Retinal pigment epithelial cell (primary cell): ENCODE measurements at places on chromosomes 12 and 14.

GRCh38 chr14:95190857-95191256 lies 33.5 kb upstream of the DICER1 start:
- no peak for DNase-seq

- DNase-seq: no peak
These were observed 18.3 kb downstream of the VWF start for GRCh38 chr12:6106218-6106617.

DNA sequence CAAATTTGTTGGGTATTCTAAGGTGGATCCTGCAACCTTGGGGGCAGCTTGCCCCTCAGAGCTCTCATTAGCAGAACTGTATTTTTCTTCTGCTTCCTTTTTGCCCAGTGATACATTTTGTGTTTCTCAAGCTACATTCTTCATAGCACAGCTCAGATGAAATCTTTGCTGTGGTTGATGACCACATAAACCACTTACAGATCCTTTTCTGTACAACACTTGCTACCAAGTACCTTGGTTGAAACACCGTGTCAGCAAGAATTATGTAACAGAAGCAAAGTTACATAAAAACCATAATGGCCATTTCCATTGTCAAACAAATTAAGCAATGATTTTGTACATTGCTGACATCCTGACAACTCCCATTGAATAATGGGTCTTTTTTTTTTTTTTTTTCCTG lies 9.7 kb upstream of the PLBD1 start:
- DNase-seq: no peak

- DNase-seq: no peak
These were observed 15.8 kb downstream of the CYP46A1 start for GRCh38 chr14:99699861-99700260.

DNA sequence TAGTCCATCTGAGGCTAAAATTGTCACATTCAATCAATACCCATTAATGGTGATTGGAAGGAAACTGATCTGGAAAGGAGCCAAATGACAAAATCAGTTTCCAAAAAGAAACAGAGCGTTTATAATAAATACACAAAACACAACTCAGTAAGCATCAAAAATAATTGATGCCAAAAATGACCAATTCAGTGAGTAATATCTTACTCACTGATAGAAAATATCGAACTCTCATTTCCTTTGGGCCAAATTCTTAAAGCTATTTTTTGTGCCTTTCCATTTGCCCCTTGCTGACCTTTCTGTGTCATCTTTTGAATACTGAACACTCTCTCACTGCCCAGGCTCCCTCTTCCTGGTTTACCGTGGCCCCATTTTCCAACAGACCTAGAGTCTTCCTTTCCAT lies 22.5 kb upstream of the ATP2B1 start:
- no peak for DNase-seq

DNA sequence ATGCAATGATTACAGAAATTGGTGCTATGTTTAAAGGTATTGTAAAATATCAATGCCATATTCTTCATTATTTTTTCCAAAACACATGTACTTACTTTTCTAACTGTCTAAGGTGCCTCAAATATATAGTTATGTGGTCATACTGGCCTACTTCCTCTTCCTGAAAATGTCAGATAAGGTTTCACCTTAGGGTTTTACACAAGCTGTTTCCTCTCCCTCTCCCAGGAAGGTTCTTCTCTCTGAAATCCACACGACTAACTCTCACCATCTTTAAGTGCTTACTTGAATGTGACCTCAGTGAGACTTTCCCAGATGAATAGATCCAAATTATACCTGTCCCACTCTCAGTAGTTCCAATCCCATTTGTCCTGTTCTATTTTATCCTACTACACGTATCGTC lies 11.6 kb upstream of the CLEC4D start:
- DNase-seq: no peak

- no peak for DNase-seq
These were observed 938.8 kb upstream of the FBXO33 start for GRCh38 chr14:40371011-40371410.

- DNase-seq: peak; percentile 23
These were observed 90.2 kb downstream of the PPP1R12A start for GRCh38 chr12:79844693-79845092.

- no peak for DNase-seq
These were observed 2.7 kb upstream of the NXPH4 start for GRCh38 chr12:57213763-57214397.

DNA sequence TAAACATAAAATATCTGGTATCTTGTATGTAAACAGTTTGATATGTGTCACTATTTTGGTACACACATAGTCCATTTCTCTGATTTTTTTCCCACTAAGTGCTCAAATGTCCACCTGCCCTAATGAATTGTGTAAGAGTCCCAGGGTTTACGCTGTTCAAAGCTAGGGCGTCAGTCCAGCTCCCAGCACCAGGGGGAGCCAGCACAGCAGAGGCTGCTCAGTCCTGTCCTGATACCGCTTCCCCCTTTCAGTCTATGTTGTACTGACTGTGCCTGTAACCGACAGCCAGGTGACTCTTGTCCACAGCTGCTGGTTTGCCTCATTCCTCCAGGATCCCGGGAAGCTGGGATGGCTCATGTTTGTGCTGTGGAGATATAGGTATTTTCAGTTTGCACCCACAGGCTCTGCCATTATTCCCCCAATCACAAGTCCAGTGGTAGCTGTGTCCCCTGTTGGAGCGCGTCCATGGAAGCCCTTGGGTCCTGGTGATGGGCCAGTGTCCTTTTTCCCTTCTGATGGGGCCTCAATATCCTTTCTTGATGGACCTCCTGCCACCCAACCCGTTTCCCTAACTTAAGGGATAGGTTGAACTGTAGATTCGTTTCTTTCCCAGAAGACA lies 242.0 kb downstream of the NEDD1 start:
- DNase-seq: no peak

DNA sequence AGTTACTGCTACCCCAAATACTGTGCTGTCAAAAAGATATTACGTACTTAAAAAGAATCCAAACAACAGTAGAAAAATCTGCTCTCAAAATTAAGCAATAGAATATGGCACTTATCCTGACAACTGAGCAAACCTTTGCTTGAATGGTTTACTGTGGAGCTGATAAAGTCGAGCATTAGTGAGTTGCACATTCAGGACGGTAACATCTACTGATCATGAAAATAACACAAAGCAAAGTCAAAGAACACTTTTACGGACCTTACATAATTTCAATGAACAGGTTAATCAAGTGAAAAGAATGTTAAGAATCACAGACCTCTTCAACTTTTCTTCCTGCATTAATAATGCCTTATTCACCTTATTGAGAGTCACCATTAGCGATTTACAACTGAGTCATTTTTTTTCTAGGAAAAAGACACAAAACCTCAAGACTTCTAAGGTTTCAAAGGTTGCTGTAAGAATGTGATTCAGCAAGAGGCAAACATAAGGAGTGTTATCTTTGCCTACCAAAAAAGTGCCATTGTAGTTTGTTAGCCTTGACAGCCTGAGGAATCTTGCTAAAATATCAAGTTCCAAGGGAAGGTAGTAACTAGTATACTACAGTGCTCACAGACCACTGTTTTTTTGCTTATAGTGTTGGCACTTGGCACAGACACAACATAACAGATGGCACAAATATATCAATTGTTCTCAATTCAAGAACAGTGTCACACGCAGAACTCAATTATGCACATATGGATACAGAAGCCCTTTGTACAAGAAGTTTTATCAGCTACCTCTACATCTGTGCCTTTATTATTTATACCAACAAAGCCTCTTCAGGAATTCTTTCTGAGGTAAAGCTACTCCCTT lies 334.2 kb upstream of the RPL10L start:
- no peak for DNase-seq

GRCh38 chr14:92728759-92729364 lies 19.6 kb downstream of the LGMN start:
- DNase-seq: peak; percentile 46

GRCh38 chr12:88141425-88141773 lies 489 bp downstream of the CEP290 start:
- no peak for DNase-seq

DNA sequence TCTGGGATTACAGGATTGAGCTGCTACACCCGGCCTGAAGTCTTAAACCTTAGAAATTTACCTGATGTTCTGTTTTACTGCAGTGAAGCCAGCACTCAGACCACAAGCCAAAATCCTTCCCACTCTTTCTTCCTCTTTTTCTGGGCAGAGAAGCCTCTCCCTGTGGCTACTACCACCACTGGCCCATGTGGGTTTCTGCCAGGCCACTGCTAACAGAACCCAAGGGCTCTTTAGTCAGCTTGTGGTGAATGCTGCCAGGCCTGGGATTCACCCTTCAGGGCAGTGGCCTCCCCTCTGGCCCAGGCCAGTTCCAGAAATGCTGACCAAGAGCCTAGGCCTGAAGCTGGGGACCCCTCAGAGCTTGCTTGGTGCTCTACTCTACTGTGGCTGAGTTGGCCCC lies 35.3 kb downstream of the GAS2L3 start:
- DNase-seq: no peak

GRCh38 chr14:58677996-58678395 lies 40.2 kb downstream of the DACT1 start:
- DNase-seq: no peak

DNA sequence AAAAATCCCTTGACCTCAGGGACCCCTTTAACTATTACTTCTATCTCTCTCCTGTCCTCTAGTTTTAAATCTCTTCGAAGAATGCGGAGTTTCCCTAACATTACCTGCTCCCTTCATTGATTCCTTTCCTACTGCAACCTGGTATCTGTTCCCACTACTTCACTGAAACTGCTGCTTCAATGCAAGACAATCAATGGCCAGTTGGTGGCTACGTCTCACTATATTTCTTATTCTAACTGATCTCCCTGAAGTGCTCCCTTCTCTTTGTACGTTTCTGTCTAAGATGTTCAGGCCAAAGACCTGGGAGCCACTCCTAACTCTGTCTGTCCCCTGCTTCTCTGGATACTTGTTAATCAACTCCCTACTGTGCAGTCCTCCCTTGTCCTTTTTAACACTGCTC lies 10.3 kb upstream of the KCNA1 start:
- no peak for DNase-seq

- no peak for DNase-seq
These were observed 28.6 kb upstream of the CORO1C start for GRCh38 chr12:108759924-108760323.

- DNase-seq: no peak
These were observed 44.1 kb downstream of the PITPNM2 start for GRCh38 chr12:123106640-123107359.

GRCh38 chr14:79764323-79764722 lies 447.0 kb downstream of the DIO2 start:
- DNase-seq: no peak

DNA sequence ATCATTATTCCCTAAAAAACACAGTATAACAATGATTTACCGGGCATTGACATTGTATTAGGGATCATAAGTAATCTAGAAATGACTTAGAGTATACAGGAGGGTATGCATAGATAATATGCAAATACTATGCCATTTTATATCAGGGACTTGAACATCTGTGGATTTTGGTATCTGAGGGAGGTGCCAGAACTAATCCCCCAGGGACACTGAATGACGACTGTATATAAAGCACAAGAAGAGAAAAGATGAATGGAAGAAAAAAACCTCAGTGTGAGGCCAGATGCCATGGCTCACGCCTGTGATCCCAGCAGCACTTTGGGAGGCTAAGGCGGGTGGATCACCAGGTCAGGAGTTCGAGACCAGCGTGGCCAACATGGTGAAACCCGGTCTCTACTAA lies 25.5 kb upstream of the COX6A1 start:
- DNase-seq: no peak

DNA sequence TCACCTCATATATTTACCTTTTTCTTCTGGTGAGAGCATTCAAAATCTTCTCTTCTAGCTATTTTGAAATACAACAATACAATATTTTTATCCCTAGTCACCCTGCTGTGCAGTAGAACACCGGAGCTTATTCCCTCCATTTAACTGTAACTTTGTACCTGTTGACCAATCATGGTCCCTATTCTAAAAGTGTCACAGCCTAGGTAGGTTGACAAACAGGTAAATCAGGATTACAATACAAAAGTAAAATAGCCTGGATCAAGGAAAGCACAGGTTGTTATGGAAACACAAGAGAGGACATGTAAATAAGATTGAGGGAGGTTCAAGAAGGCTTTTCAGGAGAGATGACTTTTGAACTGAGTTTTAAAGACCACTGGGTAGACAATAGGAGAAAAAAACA lies 670.9 kb downstream of the DIO2 start:
- no peak for DNase-seq

- DNase-seq: peak; percentile 33
These were observed 360.8 kb downstream of the AEBP2 start for GRCh38 chr12:19799895-19800602.

DNA sequence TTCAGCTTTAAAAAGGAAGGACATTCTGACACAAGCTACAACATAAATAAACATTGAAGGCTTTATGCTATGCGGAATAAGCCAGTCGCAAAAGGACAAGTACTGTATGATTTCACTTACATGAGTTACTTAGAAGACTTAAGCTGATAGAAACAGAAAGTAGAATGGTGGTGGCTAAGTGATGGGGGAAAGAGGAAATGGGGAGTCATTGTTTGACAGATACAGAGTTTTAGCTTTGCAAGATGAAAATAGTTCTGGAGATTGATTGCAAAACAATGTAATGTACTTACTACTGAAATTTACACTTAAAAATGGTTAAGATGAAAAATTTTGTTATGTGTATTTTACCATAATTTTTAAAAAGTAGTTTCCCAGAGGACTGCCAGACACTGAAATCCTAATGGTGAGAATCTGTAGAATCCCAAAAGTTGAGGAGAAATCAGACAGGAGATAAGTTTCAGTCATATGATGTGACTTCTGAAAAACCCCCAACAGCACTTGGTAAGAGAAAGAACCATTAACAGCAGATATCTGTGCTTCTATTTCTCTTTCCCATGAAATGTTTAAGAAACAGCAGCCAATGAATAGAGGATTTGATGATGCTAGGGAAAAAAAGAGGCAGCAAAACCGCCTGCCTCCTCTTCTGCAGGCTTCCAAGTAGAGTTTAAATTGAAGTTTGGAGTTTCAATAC lies 16.6 kb upstream of the CLEC2A start:
- no peak for DNase-seq

DNA sequence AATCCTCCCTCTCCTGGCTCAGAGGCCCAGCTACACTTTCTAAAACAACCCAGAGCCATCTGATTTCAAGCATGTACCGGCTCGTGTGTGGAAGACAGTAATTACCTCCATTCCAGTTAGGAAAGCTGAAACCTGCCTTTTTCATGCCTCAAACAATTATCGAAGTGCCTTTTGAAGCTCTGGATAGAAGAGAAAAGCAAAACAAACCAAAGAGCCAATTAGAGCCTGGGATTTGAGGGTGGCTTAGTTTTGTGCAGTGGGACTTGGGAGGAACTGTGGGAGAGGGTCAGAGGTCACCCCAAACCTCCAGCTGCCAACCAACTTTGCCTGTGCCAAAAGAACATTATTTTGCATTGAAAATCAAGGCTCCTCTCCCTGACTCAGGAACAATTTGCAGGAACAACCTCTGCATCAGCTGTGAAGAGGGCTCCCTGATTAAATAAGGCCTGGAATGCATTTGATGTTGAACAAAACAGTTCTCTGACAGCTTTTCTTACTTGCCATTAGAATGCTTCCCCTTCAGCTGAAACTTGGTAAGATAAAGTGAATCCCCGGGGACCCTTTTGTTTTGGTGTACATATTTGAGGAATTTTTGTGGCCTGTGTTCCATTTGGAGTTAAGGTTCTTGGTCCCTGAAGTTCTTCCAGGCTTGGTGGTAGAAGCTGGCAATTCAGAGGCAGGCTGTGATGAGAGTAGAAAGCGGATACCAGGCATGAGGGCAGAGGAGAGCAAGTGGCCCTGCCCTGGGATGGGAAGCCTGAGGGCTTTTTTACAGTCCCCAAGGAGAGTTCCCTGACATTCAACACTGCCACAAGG lies 270.1 kb downstream of the ZFP36L1 start:
- no peak for DNase-seq
